ENCODE measurements at places on chromosomes 7 and 10.

DNA sequence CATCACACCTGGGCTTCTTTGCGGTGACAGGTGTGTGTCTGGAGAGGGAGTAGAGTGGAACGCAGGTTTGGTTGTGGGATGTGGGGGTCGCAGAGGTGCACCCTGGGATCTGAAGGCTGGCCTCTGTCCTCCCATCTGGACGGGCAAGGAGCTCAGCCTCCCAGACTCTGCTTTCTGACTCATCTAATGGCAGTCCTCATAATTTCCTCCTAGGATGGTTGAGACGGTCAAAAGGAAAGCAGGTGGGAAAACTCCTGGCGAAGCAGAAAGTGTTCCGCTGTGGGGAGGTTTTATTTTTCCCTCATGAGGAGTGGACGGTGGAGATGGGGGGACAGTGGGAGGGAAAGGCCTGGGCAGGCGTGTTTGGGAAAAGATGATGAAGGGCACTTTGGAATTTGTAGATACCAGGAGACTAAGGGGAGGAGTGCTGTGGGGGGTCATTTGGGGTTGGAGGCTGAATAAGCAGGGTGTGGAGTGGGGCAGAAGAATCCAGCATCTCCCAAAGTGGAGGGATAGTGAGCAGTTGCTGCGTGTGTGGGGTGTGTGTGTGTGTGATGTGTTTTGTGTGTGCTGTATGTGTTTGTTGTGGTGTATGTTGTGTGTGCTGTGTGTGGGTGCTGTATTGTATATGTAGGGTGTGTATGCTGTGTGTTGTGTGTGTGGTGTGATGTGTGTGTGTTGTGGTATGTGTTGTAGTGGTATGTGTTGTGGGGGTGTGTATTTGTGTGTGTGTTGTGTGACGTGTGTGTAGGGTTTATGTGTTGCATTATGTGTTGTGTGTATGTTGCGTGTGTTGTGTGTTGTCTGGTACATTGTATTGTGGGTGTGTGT is 97.2 kb upstream of the PODXL start:
- DNase-seq = no peak

- no peak for DNase-seq
Observed at GRCh38 chr10:132123606-132124005, 57.9 kb downstream of the JAKMIP3 start.

GRCh38 chr10:124126145-124126982 is 33.0 kb upstream of the CHST15 start:
- DNase-seq = no peak

DNA sequence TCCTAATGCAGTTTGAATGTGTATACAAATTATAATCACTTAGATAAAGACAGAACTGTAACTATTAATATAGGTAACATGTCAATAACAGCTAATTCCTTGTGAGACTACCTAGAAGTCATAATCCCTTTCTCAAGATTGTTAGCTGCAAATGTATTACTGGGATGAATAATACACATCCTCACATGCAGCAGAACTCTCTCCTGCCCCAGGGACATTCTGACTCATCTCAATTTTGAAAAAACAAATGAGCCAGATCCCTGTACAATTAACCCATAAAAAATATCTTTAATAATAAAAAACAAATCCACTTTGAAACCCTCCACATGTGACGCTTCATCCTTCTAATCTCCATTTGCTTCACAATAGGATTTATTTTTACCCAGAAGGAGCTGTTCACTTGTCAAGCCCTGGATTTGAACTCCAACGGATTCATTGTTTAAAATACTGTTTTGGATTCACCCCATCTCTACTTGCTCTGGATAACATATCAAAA is 428.4 kb upstream of the TEX47 start:
- DNase-seq = no peak

DNA sequence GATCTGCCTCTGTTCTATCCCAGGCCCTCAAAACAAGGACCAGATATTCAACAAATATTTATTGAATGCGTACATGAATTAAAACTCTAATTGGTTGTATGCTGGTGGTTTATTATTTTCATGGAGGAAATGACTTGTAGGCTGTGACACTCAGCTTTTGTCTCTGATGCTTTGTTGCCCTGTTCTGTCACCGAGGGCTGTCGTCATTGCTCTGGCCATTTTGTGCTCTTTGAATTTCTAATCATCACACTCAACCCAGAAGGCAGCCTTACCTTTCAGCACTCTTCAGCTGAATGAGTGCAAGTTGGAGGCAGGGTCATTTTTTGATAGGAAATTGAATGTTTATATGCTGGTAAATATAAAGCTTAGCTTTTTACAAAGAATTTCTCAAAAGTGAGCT is 14.5 kb downstream of the SRGN start:
- no peak for DNase-seq

GRCh38 chr7:157495594-157495993 is 158.8 kb downstream of the DNAJB6 start:
- DNase-seq = no peak

DNA sequence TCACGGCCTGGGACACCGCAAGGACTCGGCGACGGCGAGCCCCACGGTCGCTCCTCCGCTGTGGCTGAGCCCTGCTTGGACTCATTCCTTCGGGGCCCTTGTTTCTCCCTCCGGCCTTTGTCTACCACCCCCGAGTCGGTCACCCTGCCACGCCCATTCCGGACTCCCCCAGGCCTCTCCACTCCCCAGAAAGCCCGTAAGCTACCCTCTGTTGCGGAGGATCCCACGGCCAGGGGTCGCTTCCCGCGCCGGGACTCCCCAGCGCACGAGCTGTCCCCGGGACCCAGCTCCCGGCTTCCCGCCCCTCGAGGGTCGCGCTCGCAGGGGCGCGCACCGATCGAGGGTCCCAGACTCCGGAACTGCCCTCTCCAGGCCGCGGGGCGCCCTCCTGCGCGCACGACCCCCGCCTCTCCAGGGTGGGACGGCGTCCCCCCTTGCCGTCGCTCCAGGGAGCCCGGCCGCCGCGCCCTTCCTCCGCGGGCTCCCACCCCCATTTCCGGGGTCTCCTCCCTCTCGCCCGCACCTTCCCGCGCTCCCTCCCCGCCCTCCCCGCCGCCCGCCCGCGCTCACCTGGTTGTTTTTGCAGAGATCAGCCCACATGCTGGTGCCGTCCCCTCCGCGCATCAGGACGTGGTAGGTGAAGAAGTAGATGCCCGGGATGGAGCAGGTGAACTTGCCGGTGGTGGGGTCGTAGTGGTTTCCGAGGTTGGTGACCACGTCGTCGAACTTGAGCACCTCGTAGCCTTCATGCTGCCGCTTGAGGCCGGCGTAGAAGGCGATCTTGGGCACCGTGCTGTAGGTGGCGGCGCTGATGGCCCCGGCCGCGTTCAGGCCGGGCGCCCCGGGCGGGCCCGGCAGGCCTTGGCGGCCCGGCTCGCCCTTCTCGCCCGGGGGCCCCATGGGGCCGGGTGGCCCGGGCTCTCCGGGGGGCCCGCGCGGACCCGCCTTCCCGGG is 1.5 kb downstream of the C1QL3 start:
- DNase-seq = no peak

DNA sequence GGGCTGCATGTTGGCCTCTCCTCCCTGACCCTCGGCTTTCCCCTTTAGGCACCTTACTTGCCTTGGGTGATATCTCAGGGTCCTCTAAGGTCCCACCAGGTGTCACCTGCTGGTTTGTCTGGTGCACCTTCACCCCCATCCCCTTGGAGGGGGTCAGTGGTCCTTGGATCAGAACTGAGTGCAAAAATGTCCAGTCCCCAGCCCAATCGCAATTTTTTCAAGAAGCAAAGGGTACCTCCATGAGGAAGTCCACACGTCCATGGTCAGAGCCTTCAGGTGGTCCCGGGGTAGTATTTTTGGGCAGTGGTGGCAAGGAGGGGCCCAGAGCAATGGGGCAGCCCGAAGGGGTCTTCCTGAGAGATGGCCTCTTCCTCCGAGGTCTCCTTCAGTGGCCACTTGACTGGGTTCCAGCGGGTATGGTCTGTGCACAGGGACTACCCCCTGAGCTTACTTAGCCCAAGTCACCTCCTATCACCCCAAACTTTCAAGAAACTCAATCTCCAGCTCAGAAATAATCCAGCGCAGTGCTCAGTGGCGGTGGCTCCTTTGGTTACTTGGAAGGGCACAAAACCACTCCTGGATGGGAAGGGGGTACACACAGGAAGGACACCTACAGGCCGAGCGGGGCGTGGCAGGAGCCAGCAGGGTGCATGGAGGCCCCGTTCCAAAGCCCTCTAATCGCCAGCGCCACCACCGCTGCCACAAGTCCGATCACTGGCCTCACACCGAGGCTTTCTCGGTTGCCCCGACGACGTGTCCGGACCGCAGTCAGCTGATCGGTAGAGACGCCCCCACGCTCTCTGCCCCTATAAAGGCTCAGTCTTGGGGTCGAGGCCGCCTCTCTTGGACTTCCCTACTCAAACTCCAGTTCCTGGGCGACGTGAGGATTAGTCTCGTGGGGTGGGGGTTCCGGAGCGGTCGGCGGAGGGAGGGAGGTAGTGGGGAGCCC is 4.5 kb downstream of the SAP25 start:
- peak; percentile 24 for DNase-seq

- no peak for DNase-seq
Observed at GRCh38 chr7:70210200-70210935, 612.1 kb downstream of the AUTS2 start.

DNA sequence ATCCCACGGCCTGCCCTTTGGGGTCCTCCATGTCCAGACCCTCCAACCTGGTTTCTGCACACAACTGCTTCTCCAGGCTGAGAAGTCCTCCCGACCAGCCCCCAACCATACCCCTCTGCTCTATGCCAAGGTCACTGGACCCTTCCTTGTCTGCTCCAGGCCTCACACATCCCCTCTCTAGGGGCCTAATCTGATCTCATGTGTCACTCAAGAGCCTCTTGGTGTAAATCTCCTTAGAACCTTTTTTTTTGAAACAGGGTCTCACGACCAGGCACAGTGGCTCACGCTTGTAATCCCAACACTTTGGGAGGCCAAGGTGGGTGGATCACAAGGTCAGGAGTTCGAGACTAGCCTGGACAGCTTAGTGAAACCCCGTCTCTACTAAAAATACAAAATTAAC is 17.5 kb upstream of the SERPINE1 start:
- no peak for DNase-seq

- no peak for DNase-seq
Observed at GRCh38 chr10:118007773-118008172, 39.0 kb downstream of the RAB11FIP2 start.

- no peak for DNase-seq
Observed at GRCh38 chr10:32205670-32206069, 141.3 kb downstream of the EPC1 start.

- DNase-seq = no peak
Observed at GRCh38 chr7:151493083-151493482, 26.6 kb downstream of the RHEB start.

DNA sequence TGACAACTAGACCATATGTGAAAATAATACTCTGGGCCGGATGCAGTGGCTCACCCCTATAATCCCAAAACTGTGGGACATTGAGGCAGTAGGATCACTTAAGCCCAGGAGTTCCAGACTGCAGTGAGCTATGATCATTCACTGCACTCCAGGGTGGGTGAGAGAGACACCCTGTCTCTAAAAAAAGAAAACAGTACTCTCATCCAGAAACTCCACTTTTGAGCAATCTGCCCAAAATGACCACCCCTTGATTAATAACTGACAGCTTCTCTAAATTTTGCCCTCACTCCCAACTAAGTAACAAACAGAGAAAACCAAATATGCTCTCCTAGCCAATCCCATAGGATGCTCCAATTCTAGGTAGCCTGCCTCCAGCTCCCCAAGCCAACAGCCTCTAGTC is 62.5 kb upstream of the AKR1E2 start:
- no peak for DNase-seq

- DNase-seq = no peak
Observed at GRCh38 chr10:91190876-91191583, 29.4 kb upstream of the PCGF5 start.

DNA sequence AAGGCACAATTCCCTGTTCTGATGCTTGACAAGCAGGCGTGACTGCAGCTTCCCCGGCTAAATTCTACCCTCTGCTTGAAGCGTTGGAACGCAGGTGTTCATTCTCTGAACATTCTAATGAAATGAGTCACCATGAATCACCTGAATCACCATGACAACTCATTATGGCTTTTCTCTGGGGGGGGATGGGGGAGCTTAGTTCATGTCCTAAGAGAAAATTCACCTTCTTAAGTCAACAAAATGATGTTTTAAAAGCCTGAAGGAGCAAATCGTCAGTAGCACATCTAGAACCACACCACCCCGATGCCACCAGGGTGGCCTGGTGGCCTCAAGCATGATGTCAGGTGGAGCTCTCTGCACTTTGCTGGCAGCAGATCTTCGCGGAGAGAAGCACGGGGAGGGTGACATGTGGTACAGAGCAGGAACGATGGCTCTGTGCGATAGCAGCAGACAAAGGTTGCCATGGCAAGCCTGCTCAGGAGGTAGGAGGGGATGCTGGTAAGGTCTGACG is 33.7 kb downstream of the DDC start:
- peak; percentile 22 for DNase-seq

Data from occipital lobe (tissue), 3 donors.